NCI-H1436 treated with DMSO at 0.1 percent for 48 hours (cell line): ENCODE measurements at places on chromosomes 7 and 10.

DNA sequence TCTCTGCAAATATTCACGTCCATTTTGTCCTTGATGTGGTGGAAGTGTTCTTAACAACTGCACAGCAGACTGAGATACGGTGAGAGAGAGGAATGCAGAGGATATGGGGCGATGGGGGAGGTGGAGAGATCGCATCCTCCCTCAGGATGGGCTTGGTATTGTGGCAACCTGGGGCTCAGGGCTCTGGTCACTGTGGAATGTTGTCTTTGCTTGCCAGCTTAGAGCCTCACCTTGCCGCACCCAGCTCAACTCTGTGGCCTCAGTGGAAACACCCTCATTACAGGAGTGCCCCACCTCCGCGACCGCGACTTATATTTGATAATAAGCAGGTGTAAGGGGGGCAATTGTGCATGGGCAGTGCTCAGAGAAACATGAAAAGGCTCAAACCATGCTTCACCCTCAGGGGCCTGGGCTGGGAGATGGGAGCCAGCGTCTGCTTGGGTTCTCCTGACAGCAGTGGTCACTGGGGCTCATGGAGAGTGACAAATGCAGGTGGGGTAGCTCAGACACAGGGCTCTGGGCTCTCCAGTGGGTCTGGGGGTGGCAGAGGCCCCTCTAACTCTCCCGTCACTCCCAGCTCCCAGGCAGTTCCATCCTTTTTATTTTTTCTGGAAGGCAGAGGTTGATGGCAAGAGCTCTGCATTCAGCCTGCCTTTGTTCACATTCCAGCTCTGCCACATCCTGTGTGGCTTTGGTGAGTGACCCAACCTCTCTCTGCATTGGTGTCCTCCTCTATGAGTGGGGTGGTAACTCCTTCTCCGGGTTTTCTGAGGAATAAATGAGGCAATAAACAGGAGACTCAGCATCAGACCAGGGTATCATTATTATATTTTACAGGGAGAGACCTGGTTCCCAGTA, 43.1 kb upstream of the EMX2 start:
- no peak for DNase-seq

- DNase-seq = no peak
These were observed 3.5 kb upstream of the GNB2 start for GRCh38 chr7:100670074-100670473.

DNA sequence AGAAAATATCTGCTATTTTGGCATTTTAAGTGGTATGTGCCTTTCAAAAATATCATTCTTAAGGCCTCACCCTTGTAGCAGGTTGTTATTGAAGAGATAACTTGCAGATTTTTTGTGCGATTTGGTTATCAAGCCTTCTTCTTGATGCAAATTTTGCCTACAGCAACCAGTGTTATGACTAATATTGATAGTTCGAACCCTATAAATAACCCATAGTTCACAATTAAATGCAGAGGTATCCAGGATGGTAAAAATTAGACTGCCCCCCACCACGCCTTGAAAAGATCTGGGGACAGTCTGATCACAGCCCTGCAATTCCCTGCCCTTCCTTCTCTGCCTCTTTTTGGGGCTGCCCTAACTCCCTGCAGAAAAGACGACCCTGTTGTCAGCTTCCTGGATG, 28.4 kb upstream of the RAPGEF5 start:
- no peak for DNase-seq

GRCh38 chr7:93883078-93883916, 7.3 kb downstream of the TFPI2 start:
- no peak for DNase-seq

DNA sequence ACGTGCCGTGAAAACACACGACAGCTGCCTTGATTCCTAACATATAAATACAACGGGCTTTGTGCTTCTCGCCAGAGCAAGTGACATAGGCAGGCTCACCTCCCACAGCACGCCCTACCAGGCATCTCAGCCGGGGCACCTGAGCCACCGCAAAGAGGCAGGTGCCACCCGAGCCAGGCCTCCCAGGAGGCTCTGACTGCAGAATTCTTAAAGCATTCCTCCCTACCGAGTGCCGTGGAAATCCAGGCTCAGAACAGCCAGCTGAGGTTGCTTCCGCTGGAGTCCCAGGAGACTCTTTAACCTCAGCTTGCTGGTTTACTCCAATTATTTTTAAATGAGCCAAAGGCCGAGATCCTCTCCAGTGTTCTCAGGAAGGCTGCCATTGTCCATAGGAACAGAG, 206.5 kb downstream of the USP6NL start:
- peak; percentile 25 for DNase-seq

GRCh38 chr7:54394834-54395233, 147.3 kb upstream of the VSTM2A start:
- DNase-seq = no peak

- DNase-seq = no peak
These were observed 9.6 kb downstream of the ETV1 start for GRCh38 chr7:13979671-13980435.

- DNase-seq = no peak
These were observed 28.6 kb downstream of the PON3 start for GRCh38 chr7:95367606-95368005.

DNA sequence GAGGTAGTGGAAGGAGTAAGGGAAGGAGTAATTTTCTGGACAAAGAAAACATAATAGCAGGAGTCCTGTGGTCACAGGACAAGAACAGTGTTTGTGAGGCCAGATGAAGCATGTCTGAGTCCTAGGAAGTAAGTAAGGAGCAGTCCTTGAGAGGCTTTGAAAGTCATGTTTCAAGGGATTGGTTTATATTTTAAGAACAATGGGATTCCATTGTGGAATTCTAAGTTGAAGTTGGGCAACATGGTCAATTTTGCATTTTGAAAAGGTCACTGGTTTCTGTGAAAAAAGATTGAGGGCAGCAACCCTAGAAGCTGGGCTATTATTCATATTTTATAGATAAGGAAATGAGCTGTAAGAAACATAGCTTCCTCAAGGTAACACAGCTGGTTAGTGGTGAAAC, 10.8 kb upstream of the SLC25A28 start:
- DNase-seq = no peak

- DNase-seq = no peak
These were observed 809 bp downstream of the SLC13A1 start for GRCh38 chr7:123198668-123199652.

- DNase-seq = no peak
These were observed 8.9 kb downstream of the SLC37A3 start for GRCh38 chr7:140389445-140389844.

DNA sequence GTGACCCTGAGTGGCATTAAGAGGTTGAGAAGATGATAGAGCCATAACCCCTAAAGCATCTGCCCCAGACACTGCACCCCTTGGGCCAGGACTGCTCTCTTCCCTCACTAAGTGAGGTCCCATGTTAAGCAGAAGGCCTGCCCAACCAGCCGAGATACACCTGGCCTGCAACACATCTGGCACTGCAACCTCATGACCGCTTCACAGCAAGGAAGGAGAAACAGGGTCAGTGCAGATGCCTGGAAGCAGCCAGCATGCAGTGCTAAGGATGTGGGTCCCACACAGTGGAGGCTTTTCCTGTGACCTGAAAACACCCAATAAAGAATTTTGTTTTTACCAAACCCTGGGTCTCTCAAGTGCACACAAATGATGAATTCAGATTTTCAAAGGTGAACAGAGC, 7.4 kb downstream of the NOD1 start:
- DNase-seq = no peak
